ENCODE measurements at places on chromosomes 7 and 10.

GRCh38 chr10:3499120-3499519 lies 285.9 kb downstream of the KLF6 start:
- DNase-seq = no peak

DNA sequence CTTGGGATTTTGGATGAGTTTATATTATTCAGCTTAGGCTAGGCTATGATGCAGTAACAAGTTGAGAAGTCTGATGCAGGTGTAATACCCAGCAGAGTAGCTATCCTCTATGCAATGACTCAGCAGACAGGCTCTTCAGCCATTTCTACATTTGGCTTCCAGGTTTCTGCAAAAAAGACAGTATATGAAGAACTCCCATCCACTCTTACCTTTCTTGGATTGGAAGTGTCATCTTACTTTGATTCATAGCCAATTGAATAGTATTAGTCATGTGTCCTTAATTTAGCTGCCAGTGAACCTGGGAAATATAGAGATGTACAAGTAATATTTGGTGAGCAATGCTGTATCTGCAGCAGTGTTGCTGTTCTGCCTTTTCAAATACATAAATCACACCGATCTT lies 127.8 kb upstream of the NPSR1 start:
- no peak for DNase-seq

GRCh38 chr10:60305380-60305892 lies 84.2 kb downstream of the ANK3 start:
- DNase-seq = no peak

DNA sequence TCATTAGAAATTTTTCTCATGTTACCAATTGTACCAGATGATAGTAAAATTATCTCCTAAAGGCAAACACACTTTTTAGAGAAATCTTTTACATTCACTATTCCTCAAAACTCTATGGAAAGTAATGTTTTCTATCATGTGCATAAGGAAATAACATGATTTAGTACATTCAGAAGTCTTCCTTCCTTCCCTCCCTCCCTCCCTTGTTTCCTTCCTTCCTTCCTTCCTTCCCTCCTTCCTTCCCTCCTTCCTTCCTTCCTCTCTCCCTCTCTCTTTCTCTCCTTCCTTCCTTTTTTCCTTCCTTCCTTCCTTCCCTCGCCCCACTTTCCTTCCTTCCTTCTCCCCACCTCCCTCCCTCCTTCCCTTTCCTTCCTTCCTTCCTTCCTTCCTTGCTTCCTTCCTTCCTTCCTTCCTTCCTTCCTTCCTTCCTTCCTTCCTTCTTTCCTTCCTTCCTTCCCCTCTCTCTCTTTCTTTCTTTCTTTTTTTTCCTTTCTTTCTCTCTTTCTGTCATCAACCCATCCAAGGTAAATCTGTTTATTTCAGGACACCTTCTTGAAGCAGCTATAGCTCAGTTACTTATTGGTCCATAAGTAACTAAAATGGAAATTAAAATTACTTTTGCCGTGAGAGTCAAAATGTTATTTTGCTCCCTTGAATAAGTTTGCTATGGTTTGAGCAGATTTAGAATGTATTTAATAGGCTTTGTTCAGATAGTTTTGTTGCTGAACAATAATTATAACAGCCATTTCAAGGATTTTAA lies 197.9 kb downstream of the PLXDC2 start:
- DNase-seq = no peak

GRCh38 chr10:95464280-95464679 lies 96.9 kb downstream of the SORBS1 start:
- DNase-seq = peak; percentile 81

- DNase-seq = no peak
Observed at GRCh38 chr7:55644567-55644966, 72.3 kb upstream of the VOPP1 start.

GRCh38 chr7:134946260-134946659 lies 40.0 kb upstream of the AGBL3 start:
- no peak for DNase-seq

DNA sequence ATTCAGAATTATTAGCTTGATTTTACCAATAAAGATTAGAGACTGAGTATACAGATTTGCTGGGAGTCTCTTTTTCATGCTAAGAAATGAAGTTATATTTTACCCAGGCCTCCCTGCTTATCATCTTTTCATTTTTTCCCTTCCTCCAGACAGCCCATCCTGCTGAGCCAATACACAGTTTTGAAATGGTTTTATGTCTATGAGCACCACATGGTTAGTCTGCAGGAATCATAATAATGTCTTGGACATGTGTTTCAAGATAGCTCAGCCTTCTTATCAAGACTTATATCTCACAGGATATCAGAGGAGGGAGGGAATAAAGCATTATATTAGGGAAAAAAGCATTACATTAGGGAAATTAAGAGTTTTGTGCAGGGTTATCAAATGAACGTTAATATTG lies 157.1 kb downstream of the EXOC4 start:
- no peak for DNase-seq

DNA sequence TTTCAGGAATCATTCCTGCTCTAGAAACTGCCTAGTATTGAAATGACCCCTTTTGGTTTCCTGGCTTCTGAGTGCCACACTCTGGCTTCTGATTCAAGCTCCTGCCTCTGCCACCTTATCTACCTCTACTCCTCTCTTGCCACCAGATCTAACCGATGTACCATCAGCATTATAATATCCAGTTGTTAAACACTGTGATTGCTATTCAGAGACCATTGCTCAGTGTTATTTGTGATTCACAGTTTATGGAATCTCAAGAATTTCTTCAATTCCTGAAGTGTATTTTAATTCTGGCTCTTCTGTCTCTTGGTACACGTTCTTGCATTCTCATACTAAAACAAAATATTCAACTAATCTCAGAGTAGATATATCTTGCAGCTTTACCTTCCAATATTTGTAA lies 88.7 kb downstream of the DYNC1I1 start:
- no peak for DNase-seq

DNA sequence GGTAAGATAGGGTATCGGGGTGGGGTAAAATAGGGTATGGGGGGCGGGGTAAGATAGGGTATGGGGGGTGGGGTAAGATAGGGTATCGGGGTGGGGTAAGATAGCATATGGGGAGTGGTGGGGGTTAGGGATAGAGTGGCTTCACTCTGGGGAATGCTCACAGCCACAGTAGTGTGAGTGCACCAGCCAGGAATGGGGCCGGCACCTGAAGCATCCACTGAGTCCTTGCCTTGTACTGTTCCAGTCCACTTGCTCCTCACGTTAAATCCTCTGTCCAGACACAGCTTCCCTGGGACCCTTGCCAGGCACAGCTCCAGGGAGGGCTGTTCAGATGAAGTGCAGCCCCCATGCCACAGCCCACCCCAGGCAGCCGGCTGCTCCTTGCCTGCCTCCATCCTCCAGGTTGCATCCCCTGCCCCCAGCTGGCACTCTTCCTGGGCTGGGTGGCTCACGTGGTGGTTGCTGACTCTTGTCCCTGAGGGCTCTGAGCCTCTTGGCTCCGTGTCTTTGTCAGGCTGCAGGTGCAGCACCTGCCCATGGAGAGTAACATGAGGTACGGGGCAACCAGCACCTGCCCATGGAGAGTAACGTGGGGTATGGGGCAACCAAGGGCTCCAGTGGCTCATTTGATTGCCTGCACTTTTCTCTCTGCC lies 268.4 kb downstream of the TCERG1L start:
- peak; percentile 33 for DNase-seq

DNA sequence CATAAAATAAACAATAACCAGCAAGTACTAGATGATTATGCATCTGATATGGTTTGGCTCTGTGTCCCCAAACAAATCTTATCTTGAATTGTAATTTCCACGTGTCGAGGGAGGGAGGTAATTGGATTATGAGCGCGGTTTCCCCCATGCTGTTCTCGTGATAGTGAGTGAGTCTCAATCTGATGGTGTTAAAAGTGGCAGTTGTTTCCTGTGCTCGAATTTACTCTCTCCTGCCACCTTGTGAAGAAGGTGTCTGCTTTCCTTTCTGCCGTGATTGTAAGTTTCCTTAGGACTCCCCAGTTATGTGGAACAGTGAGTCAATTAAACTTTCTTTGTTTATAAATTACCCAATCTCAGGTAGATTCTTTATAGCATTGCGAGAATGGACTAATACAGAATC lies 15.1 kb downstream of the CNTNAP2 start:
- no peak for DNase-seq

DNA sequence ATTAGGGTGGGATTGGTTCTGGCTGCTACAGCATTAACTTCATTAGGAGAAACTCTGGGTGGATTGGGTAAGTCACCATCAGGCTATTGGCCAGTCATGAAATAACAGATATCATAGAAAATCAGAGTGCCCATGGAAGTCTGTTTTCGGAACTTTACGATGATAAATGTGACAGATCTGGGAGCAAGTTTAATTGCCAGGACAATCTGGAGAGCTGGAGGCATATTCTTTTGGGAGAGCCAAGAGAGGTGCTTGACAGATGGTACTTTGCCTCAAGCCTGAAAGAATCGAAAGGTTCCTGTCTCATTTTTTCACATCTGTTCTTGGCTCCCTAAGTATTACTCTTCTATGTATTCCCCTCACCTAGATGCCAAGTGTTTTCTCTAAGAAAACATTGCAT lies 369.9 kb downstream of the CNTNAP2 start:
- DNase-seq = no peak

DNA sequence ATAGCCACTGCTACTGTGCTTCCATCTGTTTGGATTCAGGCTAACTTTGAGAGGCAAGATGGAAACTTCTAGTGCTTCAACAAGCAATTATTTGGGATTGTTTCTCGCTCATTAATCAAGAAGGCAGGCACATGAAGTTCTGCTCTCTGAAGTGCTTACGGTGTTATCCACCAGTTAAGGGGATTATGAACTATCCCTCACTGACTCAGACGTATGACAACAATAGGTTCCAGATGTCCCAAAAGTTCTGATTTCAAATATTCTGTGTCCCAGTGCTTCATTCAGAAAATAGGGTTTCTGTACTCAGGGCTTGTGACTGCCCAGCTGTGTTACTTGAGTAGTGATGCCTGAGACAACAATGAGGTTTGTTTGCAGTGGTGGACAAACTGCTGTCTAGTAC lies 81.0 kb downstream of the HACD1 start:
- no peak for DNase-seq

GRCh38 chr10:20396205-20396604 lies 500.9 kb downstream of the NEBL start:
- DNase-seq = no peak

DNA sequence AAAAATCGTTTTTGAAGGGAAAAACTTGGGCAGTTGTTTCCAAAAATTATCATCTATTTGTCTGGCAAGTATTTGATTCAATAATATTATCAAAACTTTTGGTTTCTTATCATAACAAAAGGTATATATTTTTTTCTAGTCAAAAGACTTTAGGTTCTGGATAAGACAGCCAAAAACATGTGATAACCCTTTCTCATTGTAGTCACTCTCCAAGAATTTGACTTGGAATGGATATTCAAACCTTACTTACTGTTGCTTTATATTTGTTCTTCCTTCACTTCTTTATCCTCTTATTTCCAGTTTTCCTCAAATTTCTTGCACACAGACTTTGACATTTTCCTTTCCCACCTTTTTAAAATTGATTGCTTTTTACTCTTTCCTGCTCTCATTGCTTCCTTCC lies 140.9 kb upstream of the FAM3C start:
- DNase-seq = no peak

GRCh38 chr10:48836605-48837004 lies 103.0 kb downstream of the LRRC18 start:
- DNase-seq = no peak

DNA sequence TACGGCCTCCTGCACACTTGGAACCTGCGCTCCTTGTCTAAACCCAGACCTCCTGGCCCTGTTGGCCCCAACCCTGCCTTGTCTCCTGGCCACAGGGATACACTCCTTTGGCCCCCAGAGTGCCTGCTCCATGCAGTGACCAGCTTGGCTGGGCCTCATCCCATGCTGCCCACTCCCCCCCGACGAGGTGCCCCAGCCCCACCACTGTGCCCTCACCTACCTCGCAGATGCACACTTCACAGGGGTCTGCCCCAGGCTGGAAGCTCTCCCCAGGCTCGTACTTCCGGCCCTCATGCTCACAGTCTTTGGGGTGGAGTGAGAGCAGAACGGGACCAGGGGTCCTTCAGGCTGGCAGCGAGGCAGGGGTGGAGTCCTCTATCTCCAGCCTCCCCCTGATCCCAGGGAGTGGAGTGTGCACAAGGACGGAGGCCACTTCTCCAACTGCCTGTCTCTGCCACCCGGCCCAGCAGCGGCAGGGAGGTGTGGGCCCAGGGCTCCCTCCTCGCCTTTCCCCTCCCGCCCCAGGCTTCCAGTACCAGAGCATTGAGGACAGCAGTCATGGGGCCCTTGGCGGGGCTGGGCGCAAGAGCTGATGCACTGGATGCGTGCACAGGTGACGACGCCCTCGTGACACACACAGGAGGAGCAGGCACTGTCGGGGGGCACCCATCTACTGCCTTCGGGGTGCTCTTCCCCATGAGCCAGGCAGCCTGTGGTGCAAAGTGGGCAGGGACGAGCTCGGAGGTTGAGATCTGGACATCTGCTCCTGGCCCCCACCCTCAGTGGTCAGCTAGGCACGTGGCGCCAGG lies 22.1 kb downstream of the ATP6V1F start:
- DNase-seq = no peak

DNA sequence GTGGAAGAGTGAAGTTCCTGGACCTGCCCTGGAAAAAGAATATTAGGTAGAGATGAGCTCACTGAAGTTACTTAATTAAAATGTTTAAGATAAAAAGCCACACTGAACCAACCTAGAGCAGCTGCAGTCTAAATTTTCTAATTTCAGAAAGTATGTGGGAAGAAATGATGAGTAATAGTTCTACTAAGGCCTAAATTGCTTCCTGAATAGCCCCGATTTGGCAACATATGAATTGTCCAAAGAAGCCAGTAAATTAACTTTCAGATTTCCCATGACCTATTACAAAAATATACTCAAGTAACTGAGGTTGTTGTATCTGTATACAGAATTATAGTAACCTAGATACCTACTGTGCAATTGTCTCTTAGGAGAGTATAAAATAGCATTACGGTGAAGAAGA lies 312.6 kb downstream of the IPMK start:
- DNase-seq = no peak

DNA sequence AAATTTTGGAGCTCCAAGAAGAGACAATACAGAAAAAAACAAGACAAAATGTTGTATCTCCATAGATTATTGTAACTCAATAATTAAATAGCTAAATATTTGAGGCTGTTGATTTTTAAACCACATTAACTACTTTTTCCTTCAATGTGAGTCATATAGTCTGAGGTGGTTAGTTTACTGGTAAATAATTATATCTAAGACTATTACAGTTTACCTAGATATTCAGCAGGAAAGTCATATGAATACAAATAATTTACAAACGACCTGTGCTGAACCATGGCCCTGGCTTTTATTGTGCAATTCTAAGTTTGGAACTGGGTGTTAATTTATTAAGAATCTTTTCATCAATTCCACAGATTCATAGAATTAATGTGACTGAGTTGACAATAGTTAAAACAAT lies 22.2 kb downstream of the CREB5 start:
- no peak for DNase-seq

DNA sequence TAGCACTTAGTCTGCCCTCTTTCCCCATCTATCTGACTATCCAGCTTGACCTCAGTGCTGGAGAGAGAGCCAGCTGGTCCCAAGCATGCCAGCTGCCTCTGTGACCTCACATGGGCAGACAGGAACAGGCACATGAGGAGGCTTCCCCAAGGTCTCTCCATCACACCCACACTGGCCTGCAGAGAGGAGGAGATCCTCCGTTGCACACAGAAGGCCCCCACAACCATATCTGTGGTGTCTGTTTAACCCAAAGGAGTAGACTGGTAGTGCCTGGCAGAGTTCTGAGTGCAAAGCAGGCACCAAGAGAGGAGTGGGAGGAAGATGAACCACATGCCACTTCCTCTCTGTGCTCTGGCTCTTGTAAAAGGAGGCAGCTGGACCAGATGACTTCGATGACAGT lies 4.8 kb upstream of the ANK3 start:
- no peak for DNase-seq

- no peak for DNase-seq
Observed at GRCh38 chr10:76073524-76073923, 642.1 kb downstream of the LRMDA start.

Measured in NCI-H146 (cell line).